ENCODE measurements at places on chromosomes 7 and 10. TPM values are rescaled to one million over a fixed set of nuclear protein-coding genes. Genes with fewer than 3 reads are reported as not detected.

DNA sequence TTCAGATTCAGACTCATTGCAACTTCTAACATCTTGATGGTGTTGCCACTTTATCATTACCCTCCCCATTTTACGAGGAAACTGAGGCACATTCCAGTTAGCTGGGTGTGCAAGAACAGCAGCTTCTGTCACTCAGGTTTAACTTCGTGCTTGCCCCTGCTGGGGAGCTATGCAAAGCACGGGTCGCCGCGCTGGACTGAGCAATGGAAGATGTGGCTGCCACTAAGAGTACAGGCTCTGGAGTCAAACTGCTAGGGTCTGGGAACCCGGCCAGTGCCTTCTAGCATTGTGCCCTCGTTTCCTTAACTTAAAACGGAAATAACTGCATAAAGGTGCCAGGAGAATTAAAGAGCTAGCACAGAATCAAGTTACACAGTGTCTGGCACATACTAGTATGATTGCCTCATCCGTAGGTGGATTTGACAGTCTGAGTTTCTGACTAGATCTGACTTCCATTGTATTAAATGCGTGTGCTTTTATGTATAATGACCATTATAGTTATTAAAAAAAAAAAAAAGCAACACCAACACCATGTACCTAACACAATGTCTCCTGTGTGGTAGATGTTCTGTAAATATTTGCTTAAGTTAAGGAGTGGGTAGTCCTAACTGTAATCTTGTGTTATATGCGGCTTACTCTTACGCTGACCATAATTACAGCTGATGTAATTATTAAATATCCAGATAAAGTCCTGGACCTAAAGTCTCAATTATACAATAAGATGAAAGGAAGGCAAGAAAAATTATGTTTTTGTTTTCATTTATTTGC is 842 bp downstream of the ZNF22 start:
- DNase-seq = peak; percentile 73

DNA sequence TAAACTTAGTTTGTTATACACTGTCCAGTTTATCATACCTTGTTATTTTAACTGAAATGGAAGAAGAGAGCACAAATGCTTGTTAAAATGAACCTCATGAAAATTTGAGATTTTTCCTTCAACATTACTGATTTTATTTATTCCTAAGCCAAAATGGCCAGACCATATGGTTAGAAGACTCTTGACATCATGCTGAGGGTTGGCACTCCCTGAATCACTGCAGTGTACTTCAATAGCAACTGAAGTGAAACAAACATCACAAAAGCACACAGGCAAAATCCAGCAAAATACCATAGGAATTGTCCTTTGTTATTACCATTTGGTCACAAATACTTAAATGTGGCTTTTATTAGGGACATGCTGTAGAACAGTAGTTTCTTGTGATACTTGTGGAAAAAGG is 347.8 kb downstream of the NXPH1 start:
- no peak for DNase-seq

Gene TOMM7
- total RNA-seq = 304 TPM

Gene DOCK4
- 31.7 TPM for total RNA-seq

DNA sequence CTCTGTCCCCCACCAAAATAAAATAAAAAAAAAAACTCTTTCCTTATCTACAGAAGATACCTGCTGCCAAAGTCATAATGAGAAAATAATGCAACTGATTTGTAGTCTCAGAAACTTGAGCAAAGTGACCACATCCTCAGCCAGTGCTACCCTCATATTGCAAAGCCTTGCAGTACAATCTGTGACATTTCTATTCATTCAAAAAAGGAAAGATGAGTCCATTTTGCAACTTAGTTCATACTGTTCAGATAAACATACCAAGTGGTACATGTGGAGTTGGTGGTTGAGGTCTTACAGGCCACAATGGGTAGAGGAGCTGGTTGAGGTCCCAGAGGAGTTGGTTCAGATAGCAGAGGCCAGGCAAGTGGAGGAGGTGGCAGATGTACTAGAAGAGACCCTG is 6.5 kb upstream of the EIF5AL1 start:
- no peak for DNase-seq

DNA sequence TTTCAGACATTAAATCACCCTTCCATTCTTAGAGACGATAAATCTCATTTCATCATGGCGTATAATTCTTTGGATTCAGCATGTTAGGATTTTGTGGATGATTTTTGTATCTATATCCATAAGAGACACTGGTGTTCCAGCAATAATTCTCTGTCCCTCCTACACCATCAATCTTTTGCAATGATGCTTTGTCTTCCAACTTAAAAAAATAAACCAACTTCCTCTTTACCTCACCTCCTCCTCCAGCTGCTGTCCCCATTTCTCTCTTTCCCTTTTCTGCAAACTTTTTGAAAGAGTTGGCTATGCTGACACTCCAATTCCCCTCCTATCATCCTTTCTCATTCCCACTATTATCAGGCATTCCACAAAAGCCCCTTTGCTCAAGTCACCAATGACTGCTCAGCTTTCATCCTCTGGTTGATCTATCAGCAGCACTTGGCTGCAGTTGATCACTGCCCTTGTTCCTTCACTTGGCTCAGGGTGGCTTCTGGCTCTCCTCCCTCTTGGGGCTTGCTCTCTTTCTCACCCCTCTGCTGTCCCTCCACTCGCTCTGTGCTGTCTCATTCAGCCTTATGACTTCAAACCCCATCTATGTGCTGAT is 130.0 kb downstream of the ARHGAP22 start:
- DNase-seq = no peak
